ENCODE measurements at places on chromosomes 11 and 22.

DNA sequence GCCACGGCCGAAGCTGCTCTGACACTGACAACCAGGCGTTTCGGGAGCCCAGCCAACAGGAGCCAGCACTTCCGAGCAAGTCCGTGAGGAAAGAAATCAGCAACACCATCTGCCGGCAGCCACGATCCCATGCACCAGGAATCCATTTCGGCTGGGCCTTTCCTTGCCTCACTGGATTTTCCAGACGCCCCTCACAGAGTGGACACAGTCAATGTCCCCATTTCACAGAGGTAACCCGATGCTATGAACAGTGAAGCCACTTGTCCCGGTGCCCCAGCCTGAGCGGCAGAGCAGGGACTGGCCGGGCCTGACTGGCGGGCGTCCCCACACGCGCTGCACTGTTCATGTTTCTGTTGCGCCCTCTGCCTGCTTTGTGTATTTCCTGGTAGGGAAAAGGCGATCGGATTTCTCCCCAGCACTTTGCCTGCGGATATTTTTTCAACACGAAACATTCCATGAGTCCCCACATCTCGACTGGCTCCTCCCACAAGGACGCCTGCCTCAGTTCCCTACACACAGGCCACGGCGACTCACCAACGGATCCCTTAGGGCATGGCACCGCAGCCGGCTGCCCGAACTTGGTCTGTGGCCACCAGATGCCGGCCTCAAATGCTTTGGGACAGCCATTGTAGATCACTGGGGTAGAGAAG, 55.3 kb downstream of the TRMU start:
- DNase-seq, result no peak

GRCh38 chr22:25067851-25068421, 115.4 kb downstream of the KIAA1671 start:
- peak; percentile 52 for DNase-seq

DNA sequence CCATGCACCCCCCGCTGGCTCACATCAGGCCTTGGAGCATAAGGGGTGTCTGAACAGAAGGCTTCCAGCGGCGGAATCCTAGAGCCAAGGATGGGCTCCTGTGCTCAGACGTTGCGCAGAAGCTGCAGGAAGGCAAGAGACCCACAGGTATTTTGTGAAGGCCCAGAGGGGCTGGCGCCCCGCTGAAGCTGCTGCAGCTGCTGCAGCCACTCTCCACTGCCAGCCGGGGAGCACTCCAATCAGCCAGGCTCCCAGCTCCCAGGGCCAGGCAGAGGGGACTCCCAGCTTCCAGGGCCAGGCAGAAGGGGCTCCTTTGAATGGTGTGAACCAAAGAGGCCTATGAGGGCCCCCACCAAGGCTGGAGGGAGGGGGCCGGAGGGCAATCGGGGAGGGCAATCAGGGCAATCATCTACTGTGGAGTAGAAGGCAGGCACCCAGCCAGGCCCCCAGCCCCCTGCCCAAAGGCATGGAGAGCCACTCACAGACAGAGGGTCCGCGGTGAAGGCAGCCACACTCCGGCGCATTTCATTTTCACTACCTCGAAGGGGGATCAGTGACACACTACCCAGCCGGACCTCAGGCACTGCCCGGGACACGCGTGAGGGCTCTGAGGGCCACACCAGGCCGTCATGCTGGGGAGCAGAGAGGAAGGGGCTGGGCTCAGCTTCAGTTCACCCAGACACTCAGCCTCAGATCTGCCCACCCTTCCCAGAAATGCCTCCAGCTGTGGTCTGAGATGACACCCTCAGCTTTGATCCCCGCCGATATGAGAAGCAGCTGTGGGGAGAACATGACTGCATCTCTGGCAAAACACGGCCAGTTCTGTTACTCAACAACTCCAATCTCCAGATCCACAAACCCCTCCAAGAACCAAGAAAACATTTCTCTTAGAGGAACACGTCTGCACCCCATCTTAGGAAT, 11.6 kb upstream of the PDE2A start:
- DNase-seq, result peak; percentile 63

GRCh38 chr22:42841444-42841843, 15.6 kb downstream of the ARFGAP3 start:
- no peak for DNase-seq

GRCh38 chr11:57499413-57499982, 16.0 kb downstream of the SLC43A1 start:
- peak; percentile 57 for DNase-seq

- DNase-seq, result no peak
Observed at GRCh38 chr22:24157822-24158135, 23.5 kb upstream of the SUSD2 start.
